Retinal pigment epithelial cell (primary cell): ENCODE measurements at places on chromosomes 7 and 10.

DNA sequence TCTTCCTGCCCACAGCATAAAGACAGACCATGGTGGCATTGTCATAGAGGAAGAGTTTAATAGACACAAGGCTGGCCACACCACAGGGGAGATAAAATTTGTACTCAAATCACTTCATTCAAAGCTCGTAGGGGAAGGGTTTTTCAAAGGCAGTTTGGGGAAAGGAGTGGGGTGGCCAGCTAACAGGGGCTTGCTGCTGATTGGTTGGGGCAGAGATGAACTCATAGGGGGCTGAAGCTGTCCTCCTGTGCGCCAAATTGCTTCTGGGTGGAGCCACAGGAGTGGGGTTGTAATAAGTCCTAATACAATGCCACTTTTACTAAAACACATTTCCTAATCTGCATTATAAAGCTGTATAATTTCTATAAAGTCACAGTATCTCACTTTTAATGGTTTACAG, 22.5 kb downstream of the PDZD8 start:
- no peak for DNase-seq

DNA sequence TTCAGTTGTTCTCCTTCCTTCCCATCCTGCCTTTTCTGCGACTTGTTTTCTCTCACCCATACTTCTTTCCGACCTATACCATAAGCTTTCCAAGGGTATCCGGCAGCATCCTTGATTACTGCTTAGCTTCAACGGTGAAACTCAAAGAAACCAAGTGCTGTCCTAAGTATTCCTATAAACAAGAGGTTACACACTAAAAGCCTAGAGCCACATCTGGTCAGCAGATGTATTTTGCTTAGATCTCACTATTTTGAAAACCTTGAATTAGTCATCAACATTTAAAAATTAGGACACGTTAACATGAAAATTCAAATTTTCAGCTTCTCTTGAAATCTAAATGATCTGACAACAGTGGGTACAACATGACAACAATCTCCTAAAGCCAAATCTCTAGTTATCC, 20.0 kb downstream of the ARHGAP21 start:
- DNase-seq = no peak

GRCh38 chr7:116906391-116906790, 44.0 kb downstream of the CAPZA2 start:
- no peak for DNase-seq

DNA sequence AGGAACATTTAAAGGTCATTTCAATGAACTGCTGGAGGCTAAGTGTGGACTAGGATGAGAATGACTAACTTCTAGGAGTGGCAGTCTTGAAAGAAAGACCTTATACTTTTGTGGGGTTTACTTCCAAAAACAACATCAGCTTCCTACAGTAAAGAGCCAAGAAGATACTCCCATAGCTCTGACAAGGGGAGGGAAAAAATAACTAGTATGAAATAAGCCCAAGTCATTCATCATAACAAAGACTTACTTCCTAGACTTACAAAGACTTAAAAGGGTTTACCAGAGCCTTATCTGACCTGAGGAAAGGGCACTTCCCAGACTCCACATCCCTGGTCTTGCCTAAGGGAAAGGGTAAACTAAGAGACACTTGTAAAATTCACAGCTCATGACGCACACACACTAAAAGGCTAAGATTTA, 31.7 kb downstream of the ARHGAP12 start:
- DNase-seq = no peak

DNA sequence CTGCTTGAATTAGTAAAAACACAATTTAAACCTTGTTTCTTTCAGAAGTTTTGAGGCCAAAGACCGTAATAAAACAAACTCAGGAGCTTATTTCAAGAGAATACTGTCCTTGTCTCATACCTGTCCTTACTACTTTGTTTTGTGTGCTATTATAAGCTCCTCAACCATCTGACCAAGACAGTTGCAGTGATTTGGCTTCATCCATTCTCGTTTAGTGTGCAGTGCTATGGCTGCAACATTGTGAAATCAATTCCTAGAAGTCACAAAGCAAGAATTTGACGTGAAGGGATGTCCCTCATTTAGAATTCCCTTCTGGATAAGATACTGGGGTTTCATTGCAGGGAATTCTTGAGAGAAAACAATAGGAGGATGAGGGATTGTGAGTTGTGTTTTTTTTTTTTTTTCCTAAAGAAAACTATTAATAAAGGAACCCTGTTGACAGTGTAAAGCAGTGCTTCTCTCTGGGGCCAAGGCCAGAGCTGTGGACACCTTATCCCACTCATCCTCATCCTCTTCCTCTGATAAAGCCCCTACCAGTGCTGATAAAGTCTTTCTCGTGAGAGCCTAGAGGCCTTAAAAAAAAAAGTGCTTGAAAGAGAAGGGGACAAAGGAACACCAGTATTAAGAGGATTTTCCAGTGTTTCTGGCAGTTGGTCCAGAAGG, at the start of gene OIT3:
TSS of gene OIT3 (plus strand) at position 604 of the 663 bp plus-strand sequence. CDS start 60 bp downstream, outside the sequence.
- no peak for DNase-seq

DNA sequence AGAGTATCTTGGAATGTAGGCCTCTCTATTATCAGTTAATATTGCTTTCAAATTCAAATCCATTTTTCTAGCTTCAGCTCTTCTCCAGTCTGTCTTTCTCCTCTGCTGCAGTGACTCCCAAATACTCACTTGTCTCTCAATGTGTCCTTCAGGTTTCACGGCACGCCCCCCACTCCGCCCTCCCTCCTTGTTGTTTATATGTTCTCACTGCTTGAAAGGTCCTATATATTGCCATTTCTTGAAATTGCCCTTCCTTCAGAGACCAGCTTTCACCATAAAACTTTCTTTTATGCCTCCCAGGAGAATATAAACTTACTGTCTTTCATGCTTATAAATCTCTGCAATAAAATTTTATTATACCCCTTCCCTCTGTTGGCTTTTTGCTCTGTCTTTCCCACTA, 668.2 kb downstream of the CCSER2 start:
- no peak for DNase-seq

GRCh38 chr7:121271916-121272315, 56.9 kb upstream of the WNT16 start:
- no peak for DNase-seq

- DNase-seq = no peak
Measured at GRCh38 chr7:37309493-37309892, 139.2 kb downstream of the ELMO1 start.

GRCh38 chr7:107889992-107890391, 991 bp upstream of the DLD start:
- DNase-seq = no peak

DNA sequence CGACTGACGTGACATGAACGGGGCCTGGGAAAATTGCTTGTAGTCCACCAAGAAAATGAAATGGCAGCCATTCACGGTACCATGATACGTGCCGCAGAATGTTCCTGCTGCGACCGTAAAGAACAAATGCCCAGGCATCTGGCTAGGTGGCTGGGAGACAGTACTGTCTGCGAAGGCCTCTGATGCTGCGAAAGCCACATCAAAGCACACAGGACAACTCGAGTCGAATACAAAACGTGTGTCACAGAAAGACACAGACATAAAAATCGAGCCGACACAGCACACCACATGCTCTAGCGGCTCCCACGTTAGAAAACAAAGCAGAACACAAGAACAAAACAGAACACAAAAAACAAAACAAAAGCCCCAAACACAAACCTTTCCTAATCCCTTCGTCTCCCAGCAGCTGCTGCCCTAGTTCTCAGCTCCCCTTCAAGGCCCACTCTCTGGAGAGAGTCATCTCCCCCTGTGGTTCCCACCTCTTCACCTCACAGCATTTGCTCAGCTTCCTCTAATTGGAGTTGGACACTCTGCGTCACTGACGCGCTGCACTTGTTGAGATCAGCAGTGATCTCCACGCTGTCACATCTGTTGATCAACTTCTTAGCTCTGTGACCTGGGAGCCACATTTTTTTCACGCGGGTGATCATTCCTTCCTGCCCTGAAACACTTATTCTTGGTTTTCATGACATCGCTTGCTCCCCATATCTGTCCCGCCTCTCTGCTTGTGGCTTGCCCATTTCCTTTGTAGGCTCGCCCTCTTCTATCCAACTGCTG, 112.2 kb downstream of the CLEC2L start:
- DNase-seq = no peak
